ENCODE measurements at places on chromosomes 11 and 22.

DNA sequence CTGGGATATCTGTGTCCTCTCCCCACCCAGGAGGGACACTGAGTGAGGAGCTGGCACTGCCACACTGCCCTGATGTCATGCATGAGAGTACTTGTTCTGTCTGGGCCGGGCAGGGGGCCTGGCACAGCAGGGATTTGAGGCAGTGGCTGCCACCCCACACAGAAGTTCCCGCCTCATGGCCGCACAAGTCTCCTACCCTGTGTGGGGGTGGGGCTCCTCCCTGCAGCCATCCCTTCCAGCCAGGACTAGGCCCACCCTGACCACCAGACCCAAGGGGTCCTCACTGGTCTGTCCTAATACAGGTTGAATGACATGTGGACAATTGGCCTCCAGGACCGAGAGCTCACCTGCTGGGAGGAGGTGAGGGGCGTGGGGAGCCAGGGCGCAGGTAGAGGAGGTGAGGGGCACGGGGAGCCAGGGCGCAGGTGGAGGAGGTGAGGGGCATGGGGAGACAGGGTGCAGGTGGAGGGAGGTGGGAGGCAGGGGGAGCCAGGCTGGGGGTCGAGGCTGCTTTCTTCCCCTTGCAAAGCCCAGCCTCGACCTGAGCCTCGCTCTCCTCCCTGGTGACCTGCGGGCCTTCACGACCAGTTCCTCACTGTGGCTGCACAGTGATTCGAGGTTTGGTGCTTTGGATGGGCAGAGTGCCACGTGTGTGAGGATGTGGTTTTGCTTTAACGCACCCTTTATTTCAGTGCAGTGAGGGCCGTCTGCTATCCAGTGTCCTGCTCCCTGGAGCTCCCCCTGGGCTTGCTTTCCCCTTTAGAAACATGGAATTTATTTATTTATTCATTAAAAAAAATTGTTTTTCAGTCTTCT, 7.4 kb downstream of the LZTR1 start:
- no peak for DNase-seq

DNA sequence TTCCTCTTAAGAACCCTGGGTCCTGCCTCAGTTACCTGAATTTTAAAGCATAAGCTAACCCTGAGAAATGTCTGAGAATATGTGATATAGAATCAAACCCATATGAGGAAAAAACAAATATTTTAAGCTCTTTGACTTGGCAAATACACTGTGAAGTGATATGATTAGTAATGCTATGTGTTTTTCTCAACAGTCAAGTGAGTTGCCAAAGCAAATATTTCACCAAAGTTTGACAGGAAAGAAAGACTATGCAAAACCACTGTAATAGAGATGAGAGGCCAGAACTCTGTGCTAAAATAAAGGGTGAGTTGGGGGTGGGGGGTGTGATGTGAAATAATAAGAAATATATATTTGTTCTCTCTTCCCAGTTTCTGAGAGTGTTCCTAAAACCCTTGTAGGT, 613.5 kb upstream of the CCDC179 start:
- DNase-seq: no peak

DNA sequence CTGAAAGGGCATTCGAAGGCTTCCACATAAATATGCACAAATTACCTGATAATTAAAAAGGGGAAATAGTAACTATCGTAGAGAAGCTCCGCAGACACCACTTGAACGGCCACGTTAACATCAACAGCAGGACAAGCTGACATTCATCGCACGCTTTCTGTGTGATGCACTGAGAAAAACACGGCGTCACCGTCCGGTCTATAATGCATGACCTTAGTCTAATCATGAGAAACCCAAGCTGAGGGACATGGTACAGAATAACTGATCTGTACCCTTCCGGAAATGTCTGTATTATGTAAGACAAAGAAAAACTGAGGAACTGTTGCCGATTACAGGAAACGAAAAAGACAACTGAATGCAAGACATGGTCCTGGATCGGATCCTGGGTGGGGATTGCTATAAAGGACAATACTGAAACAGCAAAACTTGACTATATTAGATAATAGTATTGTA, 678 bp upstream of the RANGAP1 start:
- DNase-seq: no peak

DNA sequence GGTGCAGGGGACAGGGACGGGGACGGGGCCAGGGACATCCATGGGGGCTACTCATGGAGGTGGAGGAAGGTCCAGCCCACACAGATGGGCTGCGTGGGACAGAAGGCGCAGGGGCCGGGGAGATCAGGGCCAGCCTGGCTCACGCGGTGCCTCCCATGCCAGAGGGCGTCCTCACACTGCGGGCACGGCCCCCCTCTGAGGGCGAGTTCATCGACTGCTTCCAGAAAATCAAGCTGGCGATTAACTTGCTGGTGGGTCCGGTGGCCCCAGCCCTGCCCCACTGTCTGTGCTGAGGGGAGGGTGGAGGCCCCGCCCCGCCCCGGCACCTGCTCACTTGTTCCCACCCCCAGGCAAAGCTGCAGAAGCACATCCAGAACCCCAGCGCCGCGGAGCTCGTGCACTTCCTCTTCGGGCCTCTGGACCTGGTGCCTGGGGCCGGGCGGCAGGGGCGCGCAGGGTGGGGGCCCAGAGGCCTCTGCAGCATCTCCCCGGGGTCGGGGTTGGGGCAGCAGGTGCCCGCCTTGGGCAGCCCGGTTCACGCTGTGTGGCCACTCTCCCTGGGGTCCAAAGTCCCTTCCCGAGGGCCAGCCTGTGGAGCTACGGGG, 15.8 kb downstream of the EPS8L2 start:
- no peak for DNase-seq

DNA sequence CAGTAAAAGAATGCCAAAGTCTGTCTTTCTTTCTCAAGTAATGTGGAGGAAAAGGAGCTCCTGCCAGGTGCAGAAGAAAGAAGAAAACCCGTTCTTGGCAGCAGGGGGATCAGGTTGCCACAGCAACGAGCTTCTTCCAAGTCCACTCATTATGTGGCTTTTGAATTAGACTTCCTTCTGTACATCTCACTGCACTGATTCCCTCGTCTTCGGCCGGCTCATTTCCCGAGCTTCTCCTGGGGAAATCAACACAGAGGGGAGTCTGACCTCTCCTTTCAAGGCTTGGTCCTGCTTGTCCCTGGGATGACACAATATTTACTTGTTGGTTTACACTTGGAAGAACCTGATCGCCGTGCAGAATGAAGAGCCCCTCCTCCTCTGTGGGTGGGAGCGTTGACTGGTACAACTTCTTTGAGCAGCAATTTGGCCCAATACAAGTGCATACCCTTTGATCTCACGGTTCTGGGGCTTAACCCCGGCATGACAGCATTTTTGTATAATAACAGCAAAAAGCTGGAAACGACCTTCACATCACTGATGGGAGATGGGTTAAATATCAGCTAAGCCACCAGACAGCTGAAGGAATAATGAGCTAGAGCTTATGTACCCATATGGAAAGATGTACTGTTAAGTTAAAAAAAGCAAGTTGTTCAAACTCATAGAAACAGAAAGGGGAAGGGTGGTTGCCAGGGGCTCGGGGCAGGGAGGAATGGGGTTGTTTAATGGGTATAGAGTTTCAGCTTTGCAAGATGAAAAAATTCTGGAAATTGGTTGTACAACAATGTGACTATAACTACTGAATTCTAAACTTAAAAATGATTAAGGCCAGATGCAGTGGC, 35.4 kb downstream of the MCHR1 start:
- peak; percentile 8 for DNase-seq

DNA sequence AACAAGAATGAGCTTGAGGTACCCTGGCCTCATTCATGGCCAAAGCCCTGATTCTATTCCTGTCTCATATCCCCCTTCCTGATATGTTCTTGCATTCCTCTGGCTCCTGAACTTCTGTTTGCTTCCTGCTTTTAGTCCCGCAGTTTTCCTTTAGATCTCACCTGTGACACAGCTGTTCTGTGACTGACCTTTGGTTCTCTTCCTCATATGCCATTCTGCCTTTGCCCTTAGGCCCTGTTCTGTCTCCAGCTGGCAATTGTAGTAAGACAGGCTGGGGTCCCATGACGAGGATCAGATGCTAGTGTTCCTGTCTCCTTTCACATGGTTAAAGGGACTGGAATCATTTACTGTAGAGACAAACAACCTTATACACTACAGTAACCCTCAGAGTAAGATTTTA, 59.0 kb upstream of the PDE3B start:
- DNase-seq: no peak

GRCh38 chr11:14327116-14327515, 31.9 kb downstream of the RRAS2 start:
- no peak for DNase-seq

- DNase-seq: no peak
Measured at GRCh38 chr11:2109541-2110019, 29.6 kb downstream of the IGF2 start.

All from substantia nigra (tissue), 51 donors.